ENCODE measurements at places on chromosomes 11 and 22.
A peak's percentile ranks its signal among the peaks of the same experiment; 100 is the strongest.

- DNase-seq: no peak
These were observed 19.5 kb downstream of the TXN2 start for GRCh38 chr22:36461665-36462649.

- no peak for DNase-seq
These were observed 816 bp downstream of the PDE3B start for GRCh38 chr11:14644226-14645014.

DNA sequence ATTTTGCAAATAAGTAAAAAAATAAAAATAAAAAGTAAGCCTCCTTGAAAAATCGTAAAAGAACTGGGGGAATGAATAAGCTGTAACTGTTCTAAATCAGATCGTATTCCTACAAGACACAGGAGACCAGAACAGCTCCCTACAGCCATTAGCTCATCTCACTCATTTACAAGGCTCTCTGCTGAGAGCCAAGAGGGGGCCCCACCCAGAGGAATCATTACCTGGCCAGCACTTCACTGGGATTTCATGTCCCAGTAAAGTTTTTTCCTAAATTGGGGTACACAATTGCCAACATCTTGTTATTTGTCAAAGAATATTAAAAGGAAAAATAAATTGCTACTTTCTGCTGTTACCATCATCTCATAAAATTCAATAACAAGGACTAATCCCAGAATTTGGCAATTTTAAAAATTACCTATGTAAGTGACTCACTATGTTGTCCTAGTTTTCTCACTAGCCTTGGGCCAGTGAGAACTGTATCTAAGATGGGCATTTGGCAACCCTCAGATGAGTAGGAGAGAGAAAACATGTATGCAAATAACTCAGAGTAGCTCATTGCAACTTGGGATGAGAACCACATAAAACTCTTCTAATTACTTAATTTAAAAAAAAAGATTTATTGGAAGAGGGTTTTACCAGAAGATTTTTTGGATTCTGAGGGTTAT lies 18.4 kb upstream of the SMTN start:
- DNase-seq: no peak

DNA sequence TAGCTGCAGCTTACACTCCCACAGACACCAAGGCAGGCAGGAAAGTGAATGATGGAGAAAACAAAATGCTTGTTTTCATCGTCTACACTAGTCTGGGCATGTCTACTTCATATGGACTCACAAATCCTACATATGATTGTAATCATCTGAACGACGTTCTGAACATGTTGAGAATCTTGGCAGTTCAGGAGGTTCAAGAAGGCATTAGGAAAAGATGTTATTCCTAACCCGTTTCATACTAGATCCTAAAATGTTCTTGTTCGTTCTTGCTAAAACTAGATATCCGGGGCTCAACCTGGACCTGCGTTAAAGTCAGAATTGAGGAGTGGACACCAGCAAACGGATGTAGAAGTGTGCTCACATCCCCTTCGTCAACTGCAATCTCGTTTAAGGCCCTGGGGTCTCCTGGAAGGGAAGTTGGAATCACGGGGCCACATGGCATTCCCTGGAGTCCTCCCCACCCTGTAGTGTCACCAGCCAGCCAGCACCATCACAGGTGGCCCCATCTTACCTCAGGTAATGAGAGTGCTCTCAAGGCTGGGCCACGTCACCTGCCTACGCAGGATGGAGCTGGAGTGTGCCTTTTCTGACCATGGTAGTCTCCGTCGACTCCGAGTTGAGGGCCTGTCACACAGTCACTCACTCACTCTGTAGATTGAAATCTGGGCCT lies 37.3 kb downstream of the C11orf58 start:
- DNase-seq: no peak

GRCh38 chr11:36594316-36594989 lies at the start of gene IFTAP:
Gene IFTAP, plus strand, starts transcription at chr11:36594502. Its CDS starts 15,602 bp downstream, at chr11:36610104.
- peak; percentile 84 for DNase-seq

DNA sequence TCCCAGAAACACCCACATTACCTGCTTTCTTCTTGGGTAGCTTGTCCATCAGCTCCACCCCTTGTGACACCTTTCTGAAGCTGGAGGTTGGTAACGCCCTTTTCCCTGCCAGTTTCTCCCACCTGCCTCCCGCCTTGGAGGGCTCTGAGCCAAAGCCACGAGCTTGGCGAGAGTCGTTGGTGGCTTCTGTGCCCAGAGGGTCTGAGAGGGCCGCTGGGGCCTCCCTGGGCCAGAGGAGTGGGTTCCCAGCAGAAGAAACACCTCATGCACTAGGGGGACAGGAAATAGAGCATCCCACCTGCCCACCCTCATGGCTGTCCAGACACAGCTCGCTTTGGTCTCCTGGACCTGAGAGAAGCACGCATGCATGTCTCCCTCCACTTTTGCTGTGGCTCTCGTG lies 37.9 kb downstream of the B3GAT1 start:
- no peak for DNase-seq

- DNase-seq: no peak
These were observed 96.0 kb upstream of the BDNF start for GRCh38 chr11:27795955-27796861.

DNA sequence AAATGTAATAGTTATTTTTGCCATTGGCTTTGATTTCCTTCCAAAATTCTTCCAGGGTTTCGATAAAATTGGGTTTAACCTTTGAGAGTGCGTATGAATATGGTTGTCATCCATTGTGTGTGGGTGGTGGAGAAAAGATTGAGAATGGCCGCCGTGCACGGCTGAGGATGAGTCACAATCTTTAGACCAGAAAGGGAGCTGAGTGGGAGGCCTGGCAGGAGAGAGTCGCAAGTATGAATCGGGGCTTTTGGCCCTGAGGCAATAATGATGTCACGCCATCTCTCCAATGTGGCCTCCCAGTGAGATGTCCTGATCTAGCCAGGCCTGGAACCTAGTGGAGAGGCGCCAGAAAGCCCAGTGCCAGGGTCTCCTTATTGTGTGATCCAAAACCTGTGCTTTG lies 33.1 kb upstream of the SMPD1 start:
- no peak for DNase-seq

- no peak for DNase-seq
These were observed 670 bp downstream of the NEFH start for GRCh38 chr22:29480512-29481264.

DNA sequence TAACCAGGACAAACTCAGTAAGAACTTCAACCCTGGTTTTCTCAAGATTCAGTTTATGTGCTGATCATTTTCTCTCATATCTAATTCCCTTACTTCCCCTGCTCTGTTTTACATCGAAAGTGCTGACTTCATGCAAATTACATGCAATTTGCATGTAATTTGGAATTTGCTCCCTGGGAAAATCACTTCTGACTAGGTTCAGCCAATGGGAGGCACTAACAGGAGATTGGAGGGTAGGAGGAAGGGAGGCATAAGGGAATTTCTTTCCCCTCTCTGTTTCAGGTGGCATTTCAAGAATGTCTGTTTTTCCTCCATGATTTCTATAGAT lies 363.3 kb upstream of the CCDC90B start:
- no peak for DNase-seq

- DNase-seq: no peak
These were observed 18.3 kb upstream of the ZNRF3 start for GRCh38 chr22:28864878-28865596.

DNA sequence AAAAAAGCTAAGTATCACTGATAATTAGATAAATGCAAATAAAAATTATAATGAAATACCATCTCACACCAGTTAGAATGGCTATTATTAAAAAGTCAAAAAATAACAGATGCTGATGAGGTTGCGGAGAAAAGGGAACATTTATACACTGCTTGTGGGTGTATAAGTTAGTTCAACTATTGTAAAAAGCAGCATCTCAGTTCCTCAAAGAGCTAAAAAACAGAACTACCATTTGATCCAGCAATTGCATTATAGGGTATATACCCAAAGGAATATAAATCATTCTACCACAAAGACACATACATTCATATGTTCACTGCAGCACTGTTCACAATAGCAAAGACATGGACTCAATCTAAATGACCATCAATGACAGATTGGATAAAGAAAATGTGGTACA lies 120.3 kb upstream of the ZBED5 start:
- DNase-seq: no peak

- DNase-seq: no peak
These were observed 3.3 kb downstream of the VSIG2 start for GRCh38 chr11:124748481-124749343.

- DNase-seq: no peak
These were observed 21.2 kb downstream of the TBRG1 start for GRCh38 chr11:124643605-124644425.

DNA sequence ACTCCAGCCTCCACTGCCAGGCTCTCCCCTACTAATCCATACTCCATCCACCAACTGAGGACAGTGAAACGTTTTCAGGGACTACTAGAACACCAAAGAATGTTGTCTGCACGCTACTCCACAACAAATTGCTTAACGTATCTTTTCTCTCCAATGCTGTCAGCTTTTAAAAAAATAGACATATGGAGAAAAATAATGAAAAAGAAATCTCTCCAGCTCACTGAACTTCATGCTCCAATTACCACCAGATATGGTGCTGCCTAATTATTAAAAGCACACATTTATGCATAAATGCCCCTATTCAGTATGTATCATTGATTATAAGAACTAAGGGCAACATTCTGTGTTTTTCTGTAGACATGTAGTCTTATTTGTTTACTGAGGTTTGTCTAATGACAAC lies 672.2 kb upstream of the ANO3 start:
- DNase-seq: no peak

DNA sequence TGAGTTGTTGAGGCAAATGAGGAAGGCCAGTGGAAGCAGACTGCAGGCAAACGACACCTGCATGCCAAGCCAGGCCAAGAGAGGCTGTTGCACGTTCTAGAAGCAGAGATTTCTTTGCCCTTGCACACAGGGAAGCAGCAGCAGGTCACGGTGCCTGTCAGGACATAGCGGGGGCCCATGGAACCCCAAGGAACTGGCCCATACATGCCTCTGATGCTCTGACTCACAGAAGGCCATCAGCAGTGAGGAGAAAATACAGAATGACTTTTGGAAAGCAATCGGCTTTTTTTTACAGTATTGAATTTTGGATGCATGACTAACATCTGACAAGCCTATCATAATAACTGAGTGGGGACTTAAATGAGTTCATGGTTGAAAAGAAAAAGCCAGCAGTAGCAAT lies 123.9 kb downstream of the MPPED1 start:
- no peak for DNase-seq

DNA sequence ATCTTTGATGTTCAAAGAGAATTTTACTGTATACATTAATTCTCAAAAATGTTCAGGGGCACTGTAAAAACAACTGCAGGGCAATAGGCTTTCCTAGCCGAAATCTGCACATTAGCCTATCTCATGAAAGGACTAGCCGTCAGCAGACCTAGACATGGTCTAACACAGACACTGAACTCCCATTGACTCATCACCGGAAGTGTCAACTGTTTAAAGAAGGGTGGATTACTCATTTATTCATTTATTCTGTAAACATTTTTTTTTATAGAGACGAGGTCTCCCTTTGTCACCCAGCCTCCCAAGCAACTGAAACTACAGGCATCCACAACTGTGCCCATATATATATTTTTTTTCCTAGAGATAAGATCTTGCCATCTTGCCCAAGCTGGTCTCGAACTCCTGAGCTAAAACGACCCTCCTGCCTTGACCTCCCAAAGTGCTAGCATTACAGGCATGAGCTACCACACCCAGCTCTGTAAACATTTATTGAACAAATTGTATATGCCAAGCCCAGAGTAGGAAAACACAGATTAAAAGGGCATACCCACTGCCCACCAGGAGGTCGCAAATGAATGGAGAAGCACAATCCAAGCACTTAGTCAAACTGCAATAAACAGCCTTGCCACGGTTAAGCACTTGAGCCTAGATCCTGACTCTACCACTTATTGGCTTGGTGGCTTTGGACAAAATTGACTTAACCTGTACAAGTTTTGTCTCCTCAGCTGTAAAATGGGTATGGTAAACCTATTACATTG lies 26.6 kb downstream of the RAB30 start:
- DNase-seq: peak; percentile 37

DNA sequence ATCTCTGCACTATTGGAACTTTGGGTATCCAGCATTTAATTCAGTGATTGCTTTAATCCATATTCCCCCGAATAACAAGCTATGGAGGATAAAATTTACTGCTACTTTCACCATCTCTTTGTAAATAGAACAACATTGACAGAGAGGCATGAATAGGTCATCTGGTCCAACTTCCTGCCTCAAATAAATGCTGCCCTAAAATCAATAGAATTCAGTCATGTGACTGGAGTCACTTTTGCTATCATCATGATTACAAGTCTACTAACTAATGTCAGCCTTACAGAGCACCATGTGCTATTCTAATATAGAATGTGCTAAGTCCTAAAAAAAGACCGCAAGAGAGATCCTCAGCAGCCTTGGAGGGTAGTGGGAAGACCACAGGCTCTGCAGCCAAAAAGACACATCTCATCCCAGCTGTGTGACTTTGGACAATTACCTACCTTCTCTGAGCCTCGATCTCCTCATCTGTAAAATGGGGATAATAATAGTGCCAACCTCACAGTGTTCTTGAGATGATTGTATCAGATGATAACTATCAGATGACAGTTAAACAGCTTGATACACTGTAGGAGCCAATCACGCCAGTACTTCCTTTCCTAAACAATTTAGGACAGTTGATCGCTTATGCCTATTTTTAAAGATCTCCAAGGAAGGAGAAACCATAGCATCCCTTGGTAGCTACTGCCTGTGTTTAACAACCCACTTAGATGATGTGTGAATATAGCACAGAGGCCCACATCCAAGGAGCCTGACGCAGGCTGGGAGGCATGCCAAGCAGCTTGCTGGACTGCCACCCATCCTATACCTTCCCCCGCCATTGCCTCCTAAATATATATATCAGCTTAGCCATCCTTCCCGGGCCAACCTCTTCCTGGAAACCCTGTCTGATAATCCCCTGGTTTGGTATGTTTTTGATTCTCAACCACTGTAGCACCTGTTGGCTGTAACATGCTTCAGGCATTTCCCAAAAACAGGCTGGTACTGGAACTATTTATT lies 77.3 kb upstream of the PHF21A start:
- no peak for DNase-seq

- DNase-seq: no peak
These were observed 5.0 kb downstream of the UQCR10 start for GRCh38 chr22:29772170-29772641.

- no peak for DNase-seq
These were observed 258.8 kb downstream of the SOX6 start for GRCh38 chr11:16097543-16097942.

- no peak for DNase-seq
These were observed 121.9 kb upstream of the OR9Q1 start for GRCh38 chr11:57901756-57902155.

All from NCI-H460 (cell line).